ENCODE measurements at places on chromosomes 3 and 15.
A peak's percentile ranks its signal among the peaks of the same experiment; 100 is the strongest.

DNA sequence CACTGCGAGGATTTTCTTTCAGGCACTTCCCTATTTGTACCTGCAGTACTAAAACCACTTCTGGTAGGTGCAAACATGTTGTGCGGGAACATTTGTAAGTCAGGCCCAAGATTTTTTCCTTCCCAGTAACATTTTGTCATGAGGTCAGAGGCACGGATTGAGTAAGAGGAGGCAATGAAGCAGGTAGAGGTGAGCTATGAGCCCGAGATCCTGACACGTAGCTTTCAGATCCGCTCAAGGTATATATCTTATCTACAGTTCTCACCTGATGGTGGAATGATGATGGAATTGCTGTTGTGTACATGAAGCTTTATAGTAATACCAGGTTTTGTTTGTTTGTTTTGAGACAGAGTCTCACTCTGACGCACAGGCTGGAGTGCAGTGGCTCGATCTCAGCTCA, 497.5 kb downstream of the NR2F2 start:
- DNase-seq: no peak

GRCh38 chr3:196138482-196139254, 56.8 kb upstream of the TFRC start:
- DNase-seq: no peak

GRCh38 chr3:42476225-42477125, 26.0 kb upstream of the VIPR1 start:
- DNase-seq: no peak

DNA sequence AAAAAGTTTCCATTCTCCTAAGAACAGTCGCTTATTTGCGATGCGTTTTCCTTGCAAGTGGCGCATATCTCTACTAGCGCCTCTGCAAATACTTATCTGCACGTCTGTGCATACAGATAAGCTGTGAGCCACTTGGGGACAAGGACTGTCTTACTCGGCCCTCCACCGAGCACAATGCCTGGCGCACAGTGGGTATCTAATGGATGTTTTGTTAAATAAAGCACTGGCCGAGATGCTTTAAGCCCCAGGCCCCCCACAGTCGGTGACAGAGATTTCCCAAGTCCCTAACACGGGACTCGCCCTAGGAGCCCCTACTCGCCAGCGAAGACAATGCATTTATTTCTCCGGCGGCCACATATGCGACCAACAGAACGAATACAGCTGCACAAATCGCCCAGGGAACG, 503 bp downstream of the HLTF start:
- DNase-seq: no peak

- no peak for DNase-seq
Measured at GRCh38 chr3:26989037-26989436, 366.5 kb downstream of the LRRC3B start.

DNA sequence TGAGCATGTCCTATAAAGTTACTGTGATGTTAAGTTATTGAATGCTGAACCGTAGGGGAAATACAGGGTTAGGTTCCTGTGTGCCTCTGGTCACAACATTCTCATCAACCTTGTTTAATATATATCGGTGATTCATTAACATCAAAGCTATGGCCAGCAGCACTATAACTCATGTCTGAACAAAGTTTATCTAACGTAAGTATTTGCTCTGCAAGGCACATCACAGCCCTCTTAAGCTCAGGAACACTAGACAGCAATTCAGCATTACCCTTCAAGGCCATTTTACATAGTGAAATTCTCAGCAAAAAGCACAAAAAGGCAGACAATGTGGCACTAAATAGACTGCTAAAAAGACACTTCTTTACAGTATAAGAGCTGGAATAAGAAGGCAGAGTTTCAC, 48.2 kb upstream of the FNDC3B start:
- no peak for DNase-seq

- no peak for DNase-seq
Measured at GRCh38 chr15:28017423-28017924, 81.6 kb downstream of the OCA2 start.

DNA sequence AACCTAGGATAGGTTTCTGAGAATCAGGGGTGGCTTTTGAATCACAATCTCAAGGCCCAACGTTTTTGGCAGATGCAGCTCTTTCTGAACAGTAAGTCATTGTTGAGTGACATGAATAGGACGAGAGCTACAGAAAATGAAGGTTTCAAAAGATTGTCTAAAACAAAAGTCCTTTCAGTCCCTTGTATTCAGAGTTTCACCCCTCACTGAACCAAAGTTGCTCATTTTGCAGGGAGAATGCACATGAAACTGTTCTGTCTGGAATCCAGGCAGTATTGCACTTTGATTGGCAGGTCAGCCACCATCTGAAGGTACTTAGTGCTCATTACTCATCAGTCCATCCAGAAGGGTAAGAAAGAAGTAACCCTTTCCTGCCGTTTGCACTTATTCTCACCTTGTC, 24.1 kb upstream of the RASGRP1 start:
- DNase-seq: no peak

- DNase-seq: peak; percentile 13
Measured at GRCh38 chr3:115092220-115092791, 54.8 kb downstream of the ZBTB20 start.

GRCh38 chr3:53361852-53362251, 14.5 kb upstream of the DCP1A start:
- DNase-seq: no peak

DNA sequence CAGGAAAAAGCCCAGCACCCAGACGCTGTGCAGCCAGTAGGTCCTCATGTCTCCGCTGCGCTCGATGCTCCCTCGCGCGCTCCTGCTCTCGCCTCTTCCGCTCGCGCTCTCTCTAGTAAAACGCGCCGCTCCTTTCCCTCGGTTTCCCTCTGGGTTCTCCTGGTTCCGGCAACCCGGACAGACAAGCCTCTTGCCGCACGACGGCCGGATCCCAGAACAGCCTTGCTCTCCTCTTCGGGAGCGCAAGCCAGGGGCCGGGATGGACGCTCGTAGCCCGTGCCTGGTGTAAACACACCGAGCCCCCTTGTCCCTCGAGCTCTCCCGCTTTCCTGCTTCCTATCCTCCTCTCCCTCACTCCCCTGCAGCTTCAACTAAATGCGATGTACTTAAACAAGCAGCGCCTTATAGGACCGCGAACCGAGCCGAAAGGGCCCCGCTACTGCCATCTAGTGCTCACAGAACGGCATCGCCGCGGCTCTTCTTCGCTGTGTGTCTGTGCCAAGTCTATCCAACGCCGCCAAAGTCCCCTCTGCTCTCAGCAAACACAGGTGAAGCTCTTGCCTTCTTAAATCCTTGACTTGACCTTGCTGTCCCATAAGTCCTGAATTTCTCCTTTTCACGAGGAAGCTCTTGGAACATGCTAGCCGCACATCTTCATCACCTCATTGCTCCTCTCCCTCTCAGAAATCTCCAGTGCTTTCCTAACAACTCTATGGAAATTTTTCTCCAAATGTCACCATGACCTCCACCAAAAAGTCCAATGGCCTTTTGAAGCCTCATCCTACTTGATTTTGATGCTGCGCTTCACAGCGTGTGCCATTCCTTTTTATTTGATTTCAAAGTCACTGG, 1037.2 kb downstream of the IGSF11 start:
- DNase-seq: no peak

DNA sequence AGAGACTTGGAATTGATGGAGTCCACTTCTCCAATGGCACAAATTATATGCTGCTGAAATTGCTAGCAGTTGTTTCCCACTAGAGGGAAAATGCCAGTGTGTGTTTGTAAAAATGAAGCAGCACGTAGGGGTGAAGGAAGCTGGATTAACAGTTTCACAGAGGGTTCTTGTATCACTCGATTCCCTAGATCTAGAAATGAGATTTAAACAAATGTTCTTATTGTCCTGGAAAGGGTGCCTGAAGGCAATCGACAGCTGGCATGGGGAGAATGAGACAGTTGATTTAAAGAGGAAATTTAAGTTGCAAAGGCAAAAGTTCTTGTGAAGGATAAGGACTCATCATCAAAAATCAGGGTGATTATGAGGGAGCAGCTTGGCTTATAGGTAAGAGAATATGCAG, 234.8 kb upstream of the ARPP21 start:
- DNase-seq: no peak

- DNase-seq: no peak
Measured at GRCh38 chr15:87944691-87945090, 311.8 kb downstream of the NTRK3 start.

- DNase-seq: no peak
Measured at GRCh38 chr3:184760337-184761074, 48.6 kb upstream of the MAGEF1 start.

- no peak for DNase-seq
Measured at GRCh38 chr3:71543371-71544016, 40.0 kb downstream of the FOXP1 start.

GRCh38 chr3:148863814-148864213, 1.3 kb upstream of the CPA3 start:
- DNase-seq: no peak

GRCh38 chr15:40464595-40465185, 6.1 kb upstream of the CHST14 start:
- no peak for DNase-seq

DNA sequence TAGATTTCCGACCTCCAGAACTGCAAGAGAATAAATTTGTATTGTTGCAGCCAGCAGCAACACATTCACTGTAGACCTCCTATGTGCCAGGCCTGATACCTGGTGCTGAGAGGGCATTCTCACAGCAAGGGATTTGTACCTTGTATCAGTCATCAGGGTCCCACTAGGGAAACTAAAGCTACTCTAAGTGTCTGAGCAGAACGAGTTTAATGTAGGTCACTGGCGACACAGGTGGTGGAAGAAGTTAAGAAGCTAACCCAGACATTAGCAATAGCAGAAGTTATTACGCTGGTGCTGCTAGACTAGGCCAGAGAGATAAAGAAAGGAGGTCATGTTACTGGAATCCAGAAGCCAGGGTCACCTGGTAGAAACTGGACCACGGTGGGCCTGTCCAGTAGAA, 60.5 kb upstream of the BCL6 start:
- DNase-seq: no peak

GRCh38 chr3:194661374-194661773, 10.6 kb downstream of the LSG1 start:
- no peak for DNase-seq

DNA sequence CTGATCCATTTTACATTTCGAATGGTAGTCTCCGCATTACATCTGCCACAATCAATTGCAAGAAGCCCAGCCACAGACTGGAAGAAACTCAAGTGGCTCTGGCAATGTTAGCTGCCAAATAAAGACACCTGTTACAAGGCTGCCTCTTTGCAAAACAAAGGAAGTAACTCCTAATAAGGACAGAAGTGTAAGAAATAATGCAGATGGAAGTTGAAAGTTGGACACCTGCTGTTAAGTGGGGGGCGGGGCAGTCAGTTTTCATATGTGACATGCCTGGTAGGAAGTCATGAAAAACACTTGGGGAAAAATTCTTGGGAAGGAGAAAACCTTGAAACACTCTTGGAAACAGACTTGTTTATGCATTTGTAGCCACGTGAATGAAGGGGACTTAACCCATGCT, 54.1 kb upstream of the ATP2C1 start:
- no peak for DNase-seq

DNA sequence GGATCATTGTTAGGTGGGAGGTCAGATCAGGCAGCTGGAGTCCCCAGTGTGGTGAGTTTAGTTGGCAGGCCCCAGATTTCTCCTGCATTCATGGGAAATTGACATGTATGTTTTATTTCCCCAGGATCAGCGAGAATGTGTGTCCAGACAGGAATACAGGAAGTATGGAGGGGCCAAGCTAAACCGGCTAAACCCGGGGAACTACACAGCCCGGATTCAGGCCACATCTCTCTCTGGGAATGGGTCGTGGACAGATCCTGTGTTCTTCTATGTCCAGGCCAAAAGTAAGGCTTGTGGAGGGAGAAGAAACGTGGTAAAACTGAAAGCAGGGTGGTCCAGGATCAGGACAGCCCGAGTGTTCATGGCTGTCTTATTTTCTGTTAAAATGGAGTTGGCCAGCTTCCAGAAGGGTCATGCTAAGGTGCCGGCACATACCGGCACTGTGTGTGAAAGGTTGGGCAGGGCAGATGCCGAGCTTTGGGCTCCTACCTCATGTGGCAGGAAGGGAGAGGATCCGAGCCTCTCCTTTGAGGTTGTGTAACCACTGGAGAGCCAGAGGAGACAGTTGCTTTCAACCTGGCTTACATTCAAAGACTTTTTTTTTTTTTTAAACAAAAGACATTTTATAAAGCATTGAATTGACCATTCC, 83.1 kb downstream of the PGPEP1L start:
- DNase-seq: no peak

- no peak for DNase-seq
Measured at GRCh38 chr15:37014137-37014536, 86.2 kb downstream of the MEIS2 start.

DNA sequence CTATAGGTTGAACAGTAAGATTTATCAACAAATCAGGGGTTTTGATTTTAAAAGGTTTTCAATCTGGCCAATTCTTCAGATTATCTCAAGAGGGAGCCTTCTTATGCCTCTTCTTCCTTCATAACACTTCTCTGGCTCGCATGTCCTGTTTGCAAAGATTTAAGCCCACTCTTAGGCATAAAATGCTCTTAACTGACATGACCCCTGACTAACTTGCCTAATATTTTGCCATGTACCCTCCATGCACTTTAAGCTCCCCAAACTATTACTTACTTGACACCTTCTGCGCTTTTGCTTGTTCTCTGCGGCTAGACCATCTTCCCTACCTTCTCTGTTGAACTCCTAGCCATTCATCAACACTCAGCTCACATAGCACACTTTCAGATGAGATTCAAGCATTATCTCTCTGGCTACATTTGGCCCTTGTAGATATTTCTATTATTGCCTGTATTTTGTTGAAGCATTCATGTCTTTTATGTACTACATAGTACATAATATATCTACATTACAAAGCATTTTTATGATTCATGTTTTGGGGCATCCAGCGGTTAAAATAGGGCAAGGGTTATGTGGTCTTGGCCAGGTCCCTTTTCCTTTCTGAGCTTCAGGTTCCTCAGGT, 1.0 kb upstream of the ARIH1 start:
- no peak for DNase-seq

- DNase-seq: no peak
Measured at GRCh38 chr15:36373550-36373949, 205.9 kb upstream of the CDIN1 start.

DNA sequence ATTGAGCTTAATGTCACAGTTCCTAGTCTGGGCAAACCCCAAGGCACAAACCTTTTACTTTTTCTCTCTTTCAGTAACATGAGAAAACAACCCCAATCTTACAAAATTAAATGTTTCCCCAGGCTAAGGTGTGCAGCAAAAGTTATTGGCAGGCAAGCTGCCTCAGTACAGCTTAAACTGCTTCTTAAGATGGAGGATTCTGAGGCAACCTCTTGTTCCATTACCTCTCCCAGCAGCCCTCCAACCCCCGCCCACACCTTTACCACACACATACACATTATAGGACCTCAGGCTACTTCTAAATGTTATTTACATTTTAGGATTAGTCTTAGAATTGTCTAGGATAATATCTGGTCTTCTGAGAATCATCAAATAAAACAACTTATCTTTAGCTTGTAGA, 22.3 kb upstream of the CBLB start:
- DNase-seq: no peak
